D341Med (cell line): ENCODE measurements at places on chromosomes 2 and 18.

DNA sequence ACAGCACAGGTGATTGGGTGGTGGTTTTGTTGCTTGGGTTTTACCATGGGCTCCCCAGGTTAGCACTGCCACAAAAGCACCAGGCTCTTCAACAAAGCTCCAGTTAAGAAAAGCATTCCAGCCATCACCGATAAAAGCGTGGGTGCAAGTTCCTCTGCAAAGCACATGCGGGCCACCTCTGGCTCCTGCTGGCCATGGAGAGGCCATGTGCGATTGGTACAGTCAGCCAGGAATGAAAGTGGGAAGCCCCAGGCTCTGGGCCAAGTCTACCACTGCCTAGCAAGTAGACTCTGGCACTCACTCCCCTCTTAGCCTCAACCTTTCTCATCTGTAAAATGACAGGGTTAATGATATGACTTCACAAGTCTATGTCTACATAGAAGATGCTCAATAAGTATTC, 36.0 kb downstream of the BCL11A start:
- no peak for DNase-seq

GRCh38 chr2:86185517-86186212, 9.6 kb downstream of the IMMT start:
- no peak for DNase-seq

DNA sequence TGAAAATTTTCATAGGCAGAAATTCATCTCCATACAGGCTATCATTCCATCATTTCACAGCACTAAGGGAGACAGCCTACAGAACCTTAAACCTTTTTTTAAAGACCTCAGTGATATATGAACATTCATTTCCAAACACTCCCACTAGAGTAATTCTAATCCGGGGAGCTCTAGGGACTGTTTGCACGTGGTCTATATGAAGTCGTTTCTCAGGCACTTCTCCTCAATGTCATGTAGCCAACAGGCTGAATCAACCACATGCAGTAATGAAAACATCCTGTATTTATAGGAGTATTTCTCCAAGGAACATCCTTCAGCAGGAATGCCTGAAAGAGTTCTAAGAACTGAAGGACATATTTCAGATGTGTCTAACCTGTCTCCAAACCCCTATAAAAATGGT, 97.3 kb upstream of the CREB1 start:
- DNase-seq = no peak

GRCh38 chr2:20450201-20450999, 3.5 kb downstream of the RHOB start:
- DNase-seq = no peak

DNA sequence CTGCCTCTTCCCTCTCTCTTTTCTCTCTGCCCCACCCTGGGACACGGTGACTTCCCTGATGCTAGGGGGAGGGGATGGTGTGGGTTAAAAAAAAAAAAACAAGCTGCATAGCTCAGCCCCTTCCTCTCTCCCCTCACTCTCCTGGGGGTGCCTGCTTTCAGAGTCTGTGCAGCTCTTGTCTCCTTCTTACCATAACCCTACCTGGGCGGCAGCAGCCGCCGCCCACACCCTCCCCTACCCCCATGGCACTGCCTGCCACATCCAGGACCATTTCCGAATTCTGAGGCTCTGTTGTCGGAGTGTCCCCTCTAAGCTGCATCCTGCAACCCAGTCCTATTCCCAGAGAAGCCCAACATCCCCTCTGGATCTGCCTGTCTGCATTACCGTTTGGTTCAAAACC, 16.0 kb downstream of the TTC32 start:
- no peak for DNase-seq

- no peak for DNase-seq
Observed at GRCh38 chr2:134782107-134782506, 56.3 kb upstream of the ACMSD start.

DNA sequence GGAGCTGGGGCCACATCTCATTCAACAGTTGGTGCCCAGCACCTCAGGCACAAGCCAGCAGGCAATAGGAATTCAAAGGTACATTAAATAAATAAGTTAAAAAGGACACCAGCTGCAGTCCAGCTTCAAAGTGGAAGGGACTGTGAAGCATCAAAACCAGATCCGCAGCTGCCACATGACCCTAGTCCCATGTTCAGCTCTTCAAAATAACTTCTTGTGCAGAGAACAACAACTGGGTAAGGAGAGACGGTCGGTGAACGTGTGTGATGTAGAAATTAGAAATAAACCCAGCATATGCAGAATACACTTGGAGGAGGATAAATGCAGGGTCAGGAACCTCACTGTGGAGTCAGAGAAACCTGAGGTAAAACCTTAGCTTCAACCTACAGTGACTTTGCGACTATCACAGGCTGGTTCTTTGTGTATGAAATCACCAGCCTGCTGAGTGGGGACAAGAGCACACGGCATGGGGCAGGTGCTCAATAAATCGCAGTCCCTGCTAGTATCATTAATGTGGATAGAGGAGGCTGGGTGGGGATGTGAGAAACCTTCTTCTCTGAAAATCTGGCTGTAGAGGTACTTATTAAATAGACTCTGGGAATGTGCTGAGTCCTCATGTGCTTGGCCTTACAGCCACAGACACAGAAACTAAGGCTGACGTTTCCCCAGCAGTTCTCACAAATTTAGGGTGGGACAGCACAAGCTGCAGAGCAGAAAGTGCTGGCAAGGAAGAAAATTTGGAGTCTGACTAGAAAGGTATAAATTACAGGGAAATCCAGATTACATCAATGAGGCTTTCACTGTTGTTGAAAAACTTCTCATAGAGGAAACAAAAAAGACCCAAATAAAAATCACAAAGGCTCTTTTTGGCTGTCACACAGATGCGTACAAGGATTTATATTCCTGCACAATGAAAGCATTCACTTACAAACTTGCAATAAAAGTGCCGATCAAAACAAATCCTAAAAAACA, 20.7 kb downstream of the FBXO15 start:
- no peak for DNase-seq

DNA sequence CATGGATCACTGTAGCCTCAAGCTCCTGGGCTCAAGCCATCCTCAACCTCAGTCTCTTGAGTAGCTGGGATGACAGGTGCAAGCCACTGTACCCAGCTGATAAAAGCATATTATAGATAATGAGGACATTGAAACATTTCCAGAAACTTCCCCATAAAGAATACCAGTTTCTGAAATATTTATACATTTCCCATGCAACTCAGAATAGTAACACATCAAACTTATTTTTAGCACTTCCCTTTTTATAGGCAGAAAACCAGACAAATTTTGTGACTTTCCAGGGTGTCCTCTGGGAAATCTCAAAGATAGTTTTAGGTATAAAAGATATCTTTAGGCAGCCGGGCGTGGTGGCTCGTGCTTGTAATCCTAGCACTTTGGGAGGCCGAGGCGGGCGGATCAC, 25.1 kb upstream of the DPYSL5 start:
- DNase-seq = no peak

DNA sequence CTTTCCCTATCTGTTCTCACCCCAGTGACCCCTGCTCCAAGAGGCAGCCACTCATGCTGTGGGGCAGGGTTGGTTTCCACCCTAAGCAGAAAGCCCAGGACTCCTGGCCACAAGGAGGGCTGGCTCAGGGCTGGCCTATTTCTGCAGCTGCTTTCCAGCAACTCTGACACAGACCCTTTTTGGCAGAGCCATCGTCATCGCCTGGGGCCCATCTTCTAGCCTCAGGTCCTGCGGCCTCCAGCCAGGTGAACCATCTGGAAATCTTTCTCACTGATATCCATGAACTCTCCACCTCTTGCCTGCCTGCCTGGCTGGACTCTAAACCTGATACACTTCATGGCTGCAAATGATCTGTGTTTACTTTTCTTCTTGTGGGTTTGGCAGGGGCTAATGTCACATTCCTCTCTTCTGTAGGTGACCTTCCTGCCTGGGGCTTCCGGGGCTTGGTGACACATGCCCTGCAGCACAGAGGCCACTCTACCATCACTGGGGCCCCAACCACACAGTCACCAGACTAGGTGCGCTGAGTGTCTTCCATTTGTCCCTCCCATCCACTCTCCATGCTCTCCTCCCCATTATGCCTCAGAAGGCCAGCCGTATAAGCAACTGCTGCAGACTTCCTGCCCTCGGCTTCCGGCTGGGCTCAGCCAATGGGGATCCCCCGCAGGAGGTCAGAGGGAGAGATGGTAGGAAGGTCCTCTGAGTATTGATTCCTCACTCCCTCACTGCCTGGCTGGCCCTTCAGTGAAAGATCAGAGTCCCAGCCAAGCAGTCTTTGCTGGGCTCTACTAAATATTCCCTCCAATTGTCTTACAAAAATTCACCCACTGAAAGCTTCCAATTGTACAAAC, 9.7 kb upstream of the COPS8 start:
- DNase-seq = no peak

DNA sequence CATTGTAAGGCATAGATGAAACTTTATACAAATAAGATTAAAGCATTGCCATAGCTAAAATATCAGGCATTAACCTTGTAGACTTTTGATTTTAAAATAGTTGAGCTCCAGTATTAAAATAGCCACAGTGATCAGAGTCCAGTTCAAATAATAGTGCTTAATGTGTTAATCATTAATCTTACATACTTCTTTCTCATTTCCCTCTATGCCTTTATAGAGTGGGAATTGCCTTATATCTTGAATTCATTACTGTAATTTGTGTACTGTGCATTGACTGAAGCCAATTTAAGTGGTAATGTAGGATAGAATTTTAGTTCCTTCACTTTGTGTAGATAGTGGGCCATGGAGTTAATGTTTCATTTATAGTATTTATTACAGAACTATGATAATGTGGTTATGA, 549.2 kb upstream of the VWC2L start:
- DNase-seq = no peak

- DNase-seq = peak; percentile 71
Observed at GRCh38 chr2:208406474-208407451, at the start of gene PTH2R. PTH2R (plus strand) TSS chr2:208406792; CDS start chr2:208407044, 252 bp downstream.

DNA sequence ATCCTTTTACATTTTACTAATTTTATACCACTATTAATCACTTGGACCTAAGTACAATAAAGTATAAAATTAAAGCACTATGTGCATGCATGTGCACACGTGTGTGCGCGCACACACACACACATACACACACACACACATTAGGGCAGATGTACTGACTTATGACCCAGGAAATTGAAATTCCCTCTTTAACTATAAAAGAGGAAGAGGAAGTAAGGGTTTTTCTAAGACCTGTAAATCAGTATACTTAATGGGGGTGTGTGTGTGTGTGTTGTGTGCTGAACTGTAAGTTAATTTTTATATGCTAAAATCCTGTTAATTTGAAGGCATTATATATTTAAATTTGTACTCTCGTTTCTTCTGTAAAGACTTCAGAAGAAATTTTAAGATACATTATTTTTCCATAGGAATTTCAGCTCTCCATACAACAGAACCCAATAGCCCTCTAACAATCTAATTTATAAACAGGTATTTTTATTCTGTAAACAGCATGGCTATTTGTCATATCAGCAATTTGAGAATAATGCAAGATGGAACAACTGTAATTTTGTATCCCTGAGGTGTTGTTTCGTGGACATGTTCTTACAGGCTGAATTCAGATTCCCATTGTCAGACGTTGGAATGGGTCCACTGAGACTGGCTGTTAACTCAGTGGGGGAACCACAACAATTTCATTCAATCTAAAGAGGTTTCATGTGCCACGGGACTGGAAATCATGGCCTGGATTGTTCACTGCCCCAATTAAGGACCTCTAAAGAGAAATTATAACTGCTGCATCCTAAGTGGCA, 90.9 kb downstream of the PLA2R1 start:
- no peak for DNase-seq

DNA sequence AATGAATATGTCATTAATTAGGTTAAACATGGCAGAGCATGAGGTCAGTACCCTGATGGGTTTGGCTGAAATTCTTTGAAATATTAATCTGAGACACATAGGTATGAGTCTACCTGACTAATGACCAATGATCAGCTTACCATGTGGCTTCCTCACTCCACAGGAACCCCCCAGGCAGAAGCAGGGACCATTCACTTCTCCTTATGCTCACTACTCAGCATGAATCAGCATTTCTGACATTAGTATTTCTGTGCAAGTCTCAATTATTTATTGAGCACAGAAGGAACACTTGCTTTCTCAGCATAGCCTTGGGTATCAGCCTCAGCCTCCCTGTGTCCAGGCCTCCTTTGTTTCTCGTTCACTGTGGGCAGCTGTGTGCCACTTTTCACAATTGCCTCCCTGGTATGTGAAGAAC, 9.3 kb upstream of the KCNE4 start:
- DNase-seq = no peak

- DNase-seq = no peak
Observed at GRCh38 chr18:69870736-69871135, 76.9 kb downstream of the CD226 start.

- DNase-seq = no peak
Observed at GRCh38 chr2:168912466-168912865, 11.4 kb downstream of the G6PC2 start.

DNA sequence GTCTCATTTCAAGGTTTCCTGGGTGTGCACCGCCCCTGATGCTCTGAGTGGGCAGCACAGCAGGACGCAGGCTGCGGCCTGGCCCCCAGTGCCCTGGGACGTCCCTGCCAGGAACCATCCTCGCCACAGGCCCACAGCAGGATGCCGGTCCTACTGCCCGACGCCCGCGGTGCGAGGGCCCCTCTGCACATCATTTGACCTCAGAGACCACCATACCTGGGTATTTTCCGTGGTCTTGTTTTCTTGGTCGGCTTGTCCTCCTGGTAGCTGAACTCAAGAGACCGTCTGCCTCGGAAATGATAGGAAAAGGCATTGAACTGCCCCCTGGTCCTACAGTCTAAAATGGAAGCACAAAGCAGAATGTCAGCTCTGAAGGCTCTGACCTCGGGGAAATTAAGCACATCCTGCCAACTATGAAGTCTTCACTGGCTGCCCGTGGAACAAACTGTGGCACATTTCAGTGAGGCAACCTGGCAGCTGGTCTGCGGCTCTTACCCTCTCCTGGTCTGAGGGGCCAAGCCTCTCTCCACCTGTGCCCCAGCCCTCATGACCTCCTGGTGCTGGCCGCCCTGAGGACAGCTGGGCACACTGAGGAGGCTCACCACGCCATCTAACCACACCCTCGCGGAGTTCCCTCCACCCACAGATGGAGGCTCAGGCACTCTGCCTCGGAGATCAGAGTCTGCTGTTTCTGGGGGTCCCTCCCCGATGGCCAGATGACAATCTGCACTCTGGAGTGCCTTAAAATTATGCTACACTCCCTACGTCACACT, 105.0 kb downstream of the PXDN start:
- no peak for DNase-seq

DNA sequence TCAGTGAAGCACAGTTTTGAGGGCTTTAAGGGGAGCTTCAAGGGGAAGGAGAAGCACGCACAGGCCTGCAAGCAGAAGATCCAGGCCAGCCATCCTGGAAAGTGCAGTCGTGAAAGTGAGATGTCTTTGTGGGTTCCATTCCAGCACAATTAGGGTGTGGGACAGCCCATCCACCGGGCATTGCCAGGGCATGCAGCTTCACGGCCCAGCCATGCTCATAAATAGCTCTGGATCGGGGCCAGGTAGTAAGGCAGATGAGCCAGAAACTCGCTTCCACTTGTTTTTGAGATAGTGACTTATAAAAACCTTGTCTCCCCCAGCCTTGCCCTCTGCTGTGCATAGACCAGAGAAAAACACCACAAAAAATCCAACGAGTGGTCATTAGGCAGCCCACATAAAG, 21.0 kb downstream of the KDSR start:
- no peak for DNase-seq

GRCh38 chr2:108806371-108807113, 20.0 kb downstream of the CCDC138 start:
- no peak for DNase-seq
